HL-60 (cell line): ENCODE measurements at places on chromosomes 2 and 18.

DNA sequence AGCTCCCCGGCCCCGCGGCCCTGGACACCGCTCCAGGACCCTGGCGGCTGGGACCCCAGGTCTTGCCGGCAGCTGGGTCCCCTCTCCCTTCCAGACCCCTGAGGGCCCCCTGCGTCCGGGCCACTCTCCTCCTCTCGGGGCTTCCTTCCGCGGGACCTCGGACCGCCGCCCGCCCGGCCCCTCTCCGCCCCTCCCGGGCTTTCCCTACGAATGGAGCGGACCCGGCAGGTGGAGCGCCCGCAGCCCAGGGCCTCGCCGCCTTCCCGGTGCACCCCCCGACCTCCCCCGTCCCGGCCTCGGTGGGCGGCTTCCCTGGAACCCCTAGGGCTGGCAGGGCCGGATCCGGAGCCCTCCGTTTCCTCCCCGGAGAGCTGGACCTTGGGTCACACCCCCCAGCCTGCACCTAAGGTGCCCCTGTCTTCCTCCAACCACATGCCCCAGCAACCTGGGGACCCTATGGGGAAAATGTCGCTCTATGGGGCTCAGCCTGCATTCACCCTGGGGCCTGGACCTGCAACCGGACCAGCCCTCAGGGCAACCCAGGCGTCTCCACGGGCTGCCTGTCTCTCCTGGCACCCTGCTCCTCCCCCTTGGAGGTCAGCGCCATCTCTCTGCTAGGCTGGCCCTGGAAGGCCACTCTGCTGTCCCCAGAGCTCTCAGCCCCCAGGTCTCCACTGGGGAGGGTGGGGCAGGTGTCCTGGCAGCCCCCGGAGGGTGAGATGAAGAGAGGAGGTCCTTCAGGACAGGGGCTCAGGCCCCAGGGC lies 730 bp downstream of the B3GNT7 start:
- no peak for DNase-seq

DNA sequence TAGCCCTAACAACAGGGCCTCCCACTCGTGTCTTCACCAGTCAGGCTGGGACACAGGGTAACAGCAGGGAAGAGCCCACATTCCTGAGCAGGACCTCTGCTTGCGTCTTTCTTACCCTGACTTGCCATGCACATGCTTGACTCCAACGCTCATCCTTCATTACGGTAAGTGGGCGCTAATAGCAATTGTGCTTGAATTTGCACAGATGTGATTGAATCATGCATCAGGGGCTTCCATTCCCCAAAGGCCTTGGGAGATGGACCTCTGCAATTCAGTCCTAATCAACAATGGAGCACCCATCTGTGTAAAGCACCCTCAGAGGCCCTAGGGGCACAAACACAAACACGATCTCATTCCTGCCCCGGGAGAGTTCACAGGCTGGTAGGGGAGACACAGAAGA lies 13.5 kb downstream of the TEX51 start:
- no peak for DNase-seq

- DNase-seq, result no peak
These were observed 123.8 kb downstream of the ERBB4 start for GRCh38 chr2:212414767-212415211.

GRCh38 chr18:36977121-36977520 lies 148.2 kb downstream of the KIAA1328 start:
- DNase-seq, result no peak

GRCh38 chr2:20880221-20880771 lies 57.4 kb upstream of the LDAH start:
- DNase-seq, result no peak

GRCh38 chr2:31108561-31109286 lies 29.5 kb downstream of the GALNT14 start:
- no peak for DNase-seq

GRCh38 chr2:8487461-8487932 lies 194.4 kb upstream of the ID2 start:
- no peak for DNase-seq

GRCh38 chr2:62042944-62043343 lies 137.5 kb downstream of the COMMD1 start:
- no peak for DNase-seq

DNA sequence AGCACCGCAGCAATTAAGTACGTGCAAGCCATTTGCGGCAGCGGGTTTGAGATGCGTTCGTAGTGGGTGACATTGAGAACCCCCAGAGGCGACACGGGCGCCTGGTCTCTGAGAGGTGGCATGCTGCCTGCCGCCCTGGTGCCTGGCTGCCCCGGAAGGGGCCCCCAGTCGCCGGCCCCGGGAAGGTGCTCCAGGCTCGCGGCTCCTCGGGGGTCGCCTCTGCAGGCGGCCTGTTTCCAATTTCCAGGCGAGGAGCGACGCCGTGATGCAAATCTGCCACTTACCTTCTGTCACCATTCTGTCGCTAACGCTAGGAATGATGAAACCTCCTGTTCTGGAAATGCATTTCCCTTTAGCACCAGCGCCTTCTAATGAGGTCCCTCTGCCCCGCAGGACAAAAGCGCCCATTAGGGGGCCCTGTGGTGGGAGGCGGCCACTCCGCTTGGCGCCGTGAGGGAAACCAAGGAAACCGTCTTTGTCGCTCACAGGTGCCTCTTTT lies 13.0 kb downstream of the KIF5C start:
- DNase-seq, result no peak

DNA sequence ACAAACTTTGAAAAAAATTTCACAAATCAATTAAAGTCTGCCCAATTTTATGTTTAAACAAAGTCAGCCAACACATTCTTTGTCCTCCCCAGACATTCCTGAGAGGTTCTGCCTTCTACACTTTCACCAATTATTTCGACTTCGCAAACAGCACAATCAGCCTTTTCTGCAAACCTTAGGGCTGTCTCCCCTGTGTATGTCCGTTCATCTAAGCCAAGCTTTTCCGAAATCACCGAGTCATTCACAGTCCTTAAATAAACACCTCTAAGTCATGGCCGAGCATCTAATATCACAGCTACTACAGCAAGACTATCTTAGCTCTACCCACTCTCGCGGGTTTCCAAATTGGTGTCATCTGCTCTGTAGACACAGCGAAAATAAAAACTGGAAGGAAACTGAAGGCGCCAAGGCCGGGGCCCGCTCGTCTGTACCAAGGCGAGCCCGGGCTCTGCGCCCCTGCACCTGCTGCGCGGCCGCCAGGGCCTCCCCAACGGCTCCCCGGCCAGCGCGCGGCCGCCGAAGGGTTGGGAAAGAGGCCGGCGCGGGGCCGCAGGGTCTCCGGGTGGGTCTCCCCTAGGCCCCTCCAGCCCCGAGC lies 730 bp downstream of the ODC1 start:
- DNase-seq, result peak; percentile 34

- no peak for DNase-seq
These were observed 14.2 kb downstream of the ACTG2 start for GRCh38 chr2:73906847-73907505.

DNA sequence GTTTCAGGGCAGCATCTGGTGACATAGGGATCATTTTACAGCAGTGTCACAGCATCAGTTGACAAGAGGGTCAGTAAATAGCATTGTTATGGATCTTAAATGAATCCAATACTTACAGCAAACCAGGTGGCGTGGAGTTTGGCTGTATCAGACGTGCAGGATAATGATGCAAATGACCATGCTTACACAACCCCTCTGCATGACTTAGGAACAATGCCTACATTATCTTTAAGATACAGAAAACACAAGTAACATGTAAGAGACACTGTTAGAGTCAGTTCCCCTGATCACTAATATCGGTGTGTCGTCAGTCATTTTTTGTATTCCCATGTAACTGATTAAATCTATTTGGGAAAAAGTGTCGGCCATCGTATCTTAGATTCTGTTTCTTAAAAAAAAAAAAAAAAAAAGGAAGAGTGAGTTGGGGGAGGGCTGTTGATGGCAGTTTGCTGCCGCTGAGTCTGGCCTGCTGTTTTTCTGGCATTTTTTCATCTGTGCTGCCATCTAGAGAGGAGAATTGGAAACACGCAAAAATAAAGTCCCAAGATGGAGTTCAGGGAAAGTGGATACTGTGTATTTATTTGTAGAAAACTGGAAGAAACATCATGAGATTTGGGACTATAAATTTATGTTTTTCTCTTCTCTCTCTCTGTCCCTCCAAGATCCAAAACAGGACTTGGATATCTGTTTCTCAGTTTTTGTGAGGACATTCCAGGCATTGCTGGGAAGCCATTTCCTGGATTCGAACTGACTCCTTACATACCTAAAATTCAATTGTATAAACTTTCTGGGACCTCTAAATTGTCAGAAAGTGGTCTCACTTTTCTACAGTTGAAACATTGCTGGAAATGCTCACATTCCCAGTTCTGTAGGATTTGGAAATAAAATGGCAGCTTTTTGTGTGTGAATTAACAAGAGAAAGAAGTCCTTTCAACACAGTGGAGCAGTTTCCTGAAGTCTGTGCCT lies 60.3 kb upstream of the AGPS start:
- peak; percentile 79 for DNase-seq

- no peak for DNase-seq
These were observed 661.6 kb downstream of the PLCL1 start for GRCh38 chr2:198465970-198466369.

- DNase-seq, result peak; percentile 96
These were observed at the start of gene CFAP53 for GRCh38 chr18:50266248-50266704. CFAP53 (minus strand) TSS chr18:50266495; CDS start chr18:50266404, 91 bp downstream.

DNA sequence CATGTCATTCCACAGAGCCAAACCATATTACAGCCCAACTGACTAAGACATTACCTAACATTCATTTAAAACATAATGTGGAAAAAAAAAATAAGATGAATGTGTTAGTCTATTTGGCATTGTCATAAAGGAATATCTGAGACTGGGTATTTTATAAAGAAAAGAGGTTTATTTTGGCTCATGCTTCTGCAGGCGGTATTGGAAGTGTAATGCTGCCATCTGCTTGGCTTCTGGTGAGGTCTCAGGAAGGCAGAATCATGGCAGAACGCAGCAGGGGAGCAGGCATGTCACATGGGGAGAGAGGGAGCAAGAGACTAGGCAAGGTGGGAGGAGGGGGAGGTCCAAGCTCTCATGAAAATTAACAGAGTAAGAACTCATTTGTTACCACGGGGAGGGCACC lies 504.8 kb upstream of the LRATD1 start:
- no peak for DNase-seq

DNA sequence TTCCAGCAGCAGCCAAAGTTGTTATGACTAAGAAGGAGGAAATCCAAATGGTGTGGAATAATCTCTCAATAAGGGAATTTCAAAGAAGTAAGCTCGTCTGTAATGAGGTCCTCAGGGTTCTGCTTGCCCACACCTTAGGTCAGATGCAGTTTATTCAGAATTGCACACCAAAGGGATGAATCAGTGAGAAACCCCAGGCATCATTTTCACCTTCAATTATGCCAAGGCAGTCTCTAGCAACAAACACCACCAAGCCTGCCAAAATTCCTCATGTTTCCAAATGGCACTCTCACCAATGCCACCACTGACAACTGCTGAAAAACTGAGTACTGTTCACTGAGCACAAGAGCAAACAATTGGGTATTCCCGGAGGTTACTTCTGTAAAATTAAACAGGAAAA lies 43.6 kb downstream of the KCNG3 start:
- no peak for DNase-seq

- DNase-seq, result no peak
These were observed 77.4 kb downstream of the THNSL2 start for GRCh38 chr2:88247531-88247930.

GRCh38 chr2:168157926-168158325 lies 89.5 kb downstream of the STK39 start:
- DNase-seq, result no peak

DNA sequence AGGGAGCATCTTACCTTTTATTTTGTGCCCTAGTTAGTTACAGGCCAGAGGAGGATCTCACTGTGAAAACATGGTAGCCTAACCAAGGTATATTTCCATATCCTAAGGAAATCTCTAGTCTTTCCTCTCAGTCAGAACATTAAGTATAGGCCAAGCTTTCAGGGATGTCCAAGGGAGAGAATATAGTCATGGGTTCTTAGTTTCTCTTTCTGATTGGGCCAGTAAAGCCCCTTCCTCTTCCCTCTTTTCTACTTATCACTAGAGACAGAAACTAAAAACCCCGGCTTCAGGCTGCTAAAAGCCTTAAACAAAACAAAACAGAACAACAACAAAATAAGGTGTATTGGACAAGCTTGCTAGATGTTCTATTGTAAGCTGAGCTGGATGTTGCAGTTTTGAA lies 44.3 kb upstream of the TNFRSF11A start:
- DNase-seq, result no peak

DNA sequence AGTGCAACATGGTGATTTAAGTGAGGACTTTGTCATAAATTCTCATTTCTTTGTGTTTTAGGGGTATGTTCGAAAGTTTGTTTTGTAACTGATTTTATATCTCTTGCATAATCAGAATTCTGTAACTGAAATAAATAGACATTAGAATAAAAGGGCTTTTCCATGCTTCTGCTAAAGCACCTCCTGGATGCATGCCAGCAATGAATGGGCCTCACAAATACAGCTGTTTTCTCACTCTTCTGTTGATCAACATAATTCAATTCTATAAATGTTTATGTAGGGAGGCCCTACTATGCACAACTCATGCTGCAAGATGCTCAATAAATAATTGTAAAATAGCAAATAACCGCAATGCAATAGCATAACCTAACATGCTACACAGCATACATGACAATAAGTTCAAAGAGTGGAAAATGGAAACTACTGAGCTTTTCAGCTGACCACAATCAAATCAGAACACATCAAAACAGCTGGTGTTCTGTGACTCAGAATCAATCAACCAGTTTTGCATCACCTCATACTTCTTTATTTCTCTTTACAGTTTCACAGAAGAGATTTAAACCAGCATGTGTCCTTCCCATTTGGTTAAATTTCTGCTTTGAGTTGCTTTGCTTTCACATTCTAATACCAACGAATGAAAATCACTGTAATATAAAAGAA lies 11.0 kb downstream of the CDH7 start:
- no peak for DNase-seq

DNA sequence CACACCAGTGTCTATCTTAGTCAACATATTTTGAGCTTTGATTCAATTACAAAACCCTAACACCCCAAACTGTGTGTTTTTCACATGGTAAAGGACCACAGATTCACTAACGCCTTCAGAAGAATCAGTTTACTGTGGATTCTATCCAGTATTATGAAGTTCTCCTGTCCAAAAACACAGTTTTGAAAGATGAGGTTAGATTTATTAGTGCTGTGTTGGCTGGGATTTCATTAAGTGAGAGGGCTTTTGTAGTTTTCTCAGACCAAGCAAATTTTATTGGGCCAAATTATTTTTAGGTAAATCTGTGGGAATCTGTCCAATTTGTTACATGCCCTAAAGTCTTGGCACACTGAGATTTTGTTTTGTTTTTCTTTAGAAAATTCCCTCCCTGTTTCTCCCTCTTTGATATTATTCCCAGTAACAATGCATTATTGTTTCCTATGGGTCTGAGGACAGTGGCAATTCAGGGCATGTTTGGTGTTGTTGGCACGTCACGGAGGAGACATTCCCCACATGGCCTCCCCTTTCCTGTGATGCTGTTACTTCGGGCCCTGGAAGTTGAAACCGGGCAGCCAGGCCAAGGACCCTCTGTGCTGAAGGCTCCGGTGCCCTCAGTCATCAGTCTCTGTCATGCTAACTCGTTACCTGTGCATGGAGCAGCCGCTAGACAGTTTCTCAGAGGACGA lies 87.5 kb upstream of the ALKAL2 start:
- DNase-seq, result no peak

GRCh38 chr2:232942831-232943230 lies 70.2 kb downstream of the NGEF start:
- DNase-seq, result no peak
